ENCODE measurements at places on chromosomes 11 and 22.

- DNase-seq, result no peak
Measured at GRCh38 chr11:119434591-119435330, 11.8 kb upstream of the THY1 start.

DNA sequence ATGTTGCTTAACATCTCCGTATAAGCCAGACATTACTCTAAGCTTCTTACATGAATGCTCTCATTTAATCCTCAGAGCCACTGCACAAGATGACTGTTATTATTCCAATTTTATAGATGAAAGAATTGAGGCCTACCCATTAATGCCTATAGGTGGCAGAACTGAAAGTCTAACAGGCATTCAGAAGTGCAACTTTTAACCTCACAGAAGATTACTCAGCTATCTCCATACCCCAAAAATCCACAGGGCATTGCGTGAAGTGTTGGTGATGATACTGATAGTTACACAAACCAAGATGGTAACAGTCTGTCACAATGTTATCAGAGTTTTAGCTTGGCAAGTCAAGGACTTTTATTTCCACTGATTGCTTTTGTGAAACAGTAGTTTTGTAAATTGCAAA lies 130.5 kb downstream of the ARHGAP42 start:
- DNase-seq, result no peak

- no peak for DNase-seq
Measured at GRCh38 chr11:106105986-106106385, 28.5 kb downstream of the AASDHPPT start.

GRCh38 chr11:47938791-47939560 lies 41.4 kb upstream of the PTPRJ start:
- no peak for DNase-seq

GRCh38 chr11:61511383-61511782 lies 2.8 kb downstream of the LRRC10B start:
- DNase-seq, result no peak

DNA sequence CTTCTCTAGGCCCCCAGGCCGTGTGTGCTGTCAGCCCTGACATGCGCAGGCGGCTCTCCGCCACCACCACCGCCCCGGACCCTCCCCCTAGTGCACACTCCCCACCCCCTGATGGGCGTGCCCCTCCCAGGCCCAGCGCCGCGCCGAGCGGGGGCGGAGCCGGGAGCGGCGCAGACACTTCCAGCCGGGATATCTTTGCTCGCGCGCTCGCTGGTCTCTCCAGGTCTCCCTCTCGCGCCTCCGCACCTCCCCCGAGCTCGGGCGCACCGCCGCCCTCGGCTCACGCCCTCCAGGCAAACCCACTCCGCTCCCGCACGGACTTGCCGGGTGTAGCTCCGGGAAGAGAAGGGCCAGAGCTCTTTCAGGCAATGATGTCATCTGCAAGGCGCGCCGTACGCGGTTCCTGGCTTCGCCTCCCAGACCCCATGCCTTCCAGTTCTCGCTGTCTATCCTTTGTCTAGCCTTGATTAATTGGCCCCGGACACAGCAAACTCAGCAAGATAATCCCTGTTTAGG lies at the start of gene SCN3B:
Gene SCN3B (minus strand): TSS at position 59 of the 516 bp plus-strand sequence. CDS start 823 bp downstream, outside the sequence.
- DNase-seq, result peak; percentile 63

- no peak for DNase-seq
Measured at GRCh38 chr11:69957849-69958248, 120.3 kb upstream of the ANO1 start.

DNA sequence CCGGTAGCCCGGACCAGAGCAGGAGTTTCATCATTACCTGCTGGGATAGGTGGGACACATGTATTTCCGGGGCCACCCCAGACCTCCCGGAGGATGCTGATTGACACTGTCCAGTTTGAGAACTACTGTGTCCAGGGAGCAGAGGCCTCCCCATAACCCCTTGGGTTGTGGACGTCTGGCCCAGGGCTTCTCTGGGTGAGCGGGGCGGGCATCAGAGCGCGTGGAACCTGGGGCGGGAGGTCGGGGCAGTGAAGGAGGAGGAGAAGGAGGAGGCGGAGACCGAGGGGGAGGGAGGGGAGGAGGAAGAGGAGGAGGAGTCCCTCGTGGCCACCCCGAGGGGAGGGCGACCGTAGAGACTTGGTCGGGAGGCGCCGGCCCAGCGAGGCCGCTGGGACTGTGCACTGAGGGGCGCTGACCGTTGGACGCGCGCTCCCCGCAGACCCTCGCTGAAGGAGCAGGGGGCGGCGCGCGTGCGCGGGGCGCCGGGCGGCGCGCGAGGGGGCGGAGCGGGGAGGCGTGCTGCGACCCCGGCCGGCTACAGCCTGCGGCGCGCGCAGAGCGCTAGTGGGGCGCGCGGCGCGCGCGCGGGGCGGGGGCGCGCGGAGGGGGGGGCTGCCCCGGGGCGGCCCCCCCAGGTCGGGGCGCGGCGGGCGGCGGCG lies at the start of gene GRK3:
Gene GRK3 (plus strand): TSS at position 356 of the 659 bp plus-strand sequence. CDS start 366 bp downstream, outside the sequence.
- DNase-seq, result peak; percentile 18

DNA sequence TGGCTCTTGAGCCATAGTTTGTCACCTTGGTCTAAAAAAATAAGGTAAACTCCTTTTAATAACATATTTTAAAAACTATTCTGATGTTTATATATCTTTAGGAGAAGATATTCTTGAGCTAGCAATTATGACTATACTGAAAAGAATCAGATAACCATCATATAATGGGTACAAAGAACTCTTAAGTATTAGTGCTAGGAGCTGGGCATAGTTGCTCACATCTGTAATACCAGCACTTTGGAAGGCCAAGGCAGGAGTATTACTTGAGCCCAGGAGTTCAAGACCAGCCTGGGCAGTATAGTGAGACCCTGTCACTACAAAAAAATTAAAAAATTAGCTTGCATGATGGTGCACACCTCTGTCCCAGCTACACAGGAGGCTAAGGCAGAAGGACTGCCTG lies 54.0 kb upstream of the B3GNT6 start:
- no peak for DNase-seq

All from NT2/D1 (cell line).